Left colon (tissue), 2 donors: ENCODE measurements at places on chromosomes 5 and 9.

- no peak for DNase-seq
Measured at GRCh38 chr5:91329283-91329682, 53.8 kb downstream of the ARRDC3 start.

GRCh38 chr9:35741740-35742139 is 7.3 kb downstream of the GBA2 start:
- no peak for DNase-seq

DNA sequence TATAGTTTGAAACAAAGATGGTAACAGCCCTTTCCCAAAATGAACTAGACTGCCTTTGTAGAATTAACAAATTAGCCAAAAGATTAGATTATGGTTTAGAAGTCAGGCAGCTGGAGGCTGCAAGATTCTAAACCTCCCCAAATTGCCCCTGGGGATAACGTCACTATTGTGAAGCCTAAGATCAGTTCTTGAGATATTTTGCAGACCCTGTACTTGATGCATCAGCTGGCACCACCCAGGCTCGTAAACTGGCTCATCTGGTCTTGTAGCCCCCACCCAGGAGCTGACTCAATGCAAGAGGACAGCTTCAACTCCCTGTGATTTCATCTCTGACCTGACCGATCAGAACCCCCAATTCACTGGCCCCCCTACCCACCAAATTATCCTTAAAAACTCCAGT is 4.2 kb upstream of the SOWAHA start:
- no peak for DNase-seq

- DNase-seq: no peak
Measured at GRCh38 chr5:122943050-122943698, 93.4 kb downstream of the PPIC start.

DNA sequence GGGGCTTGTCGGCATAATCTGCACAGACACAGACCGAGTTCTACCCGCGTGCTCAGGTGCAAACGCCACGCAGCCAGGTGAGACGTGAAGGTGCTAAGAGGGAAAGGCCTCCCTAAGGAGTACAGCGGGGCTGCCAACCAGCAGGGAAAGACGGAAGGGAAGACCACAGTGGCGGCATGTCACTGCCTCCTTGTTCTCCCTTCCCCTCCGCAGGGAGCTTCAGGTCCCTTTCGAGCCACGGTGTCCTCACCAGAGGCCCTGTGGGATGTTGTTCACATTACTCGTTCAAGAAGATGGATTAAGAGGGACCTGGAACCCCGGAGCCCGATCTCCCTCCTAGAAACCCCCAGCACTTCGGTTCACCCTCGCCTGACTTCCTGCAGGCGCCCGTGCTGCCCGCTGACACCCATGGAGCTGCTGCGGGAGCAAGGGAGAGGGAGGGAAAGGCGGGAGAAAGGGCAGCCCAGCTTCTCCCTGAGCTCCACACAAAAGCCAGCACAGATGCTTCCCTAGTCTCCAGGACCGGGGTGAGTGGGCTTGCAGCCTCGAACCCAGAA is 686 bp downstream of the BRD9 start:
- DNase-seq: peak; percentile 16

DNA sequence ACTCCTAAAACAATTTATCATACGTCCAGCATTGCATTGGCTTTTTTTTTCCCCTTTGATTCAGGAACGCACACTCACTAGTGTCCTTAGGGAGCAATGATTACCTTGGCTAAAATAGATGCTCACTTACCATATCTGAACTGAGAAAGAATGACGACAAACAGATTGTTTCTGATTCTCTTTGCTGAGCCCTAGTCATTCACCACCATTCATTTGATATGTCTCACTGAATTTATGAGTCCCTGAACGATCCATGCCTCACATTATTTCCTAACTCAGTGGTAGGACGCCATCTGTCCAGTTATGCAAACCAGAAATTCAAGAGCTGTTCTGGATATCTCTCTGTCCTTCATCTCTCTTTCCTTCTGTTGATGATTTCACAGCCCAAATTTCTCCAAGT is 39.3 kb upstream of the DAB2 start:
- DNase-seq: no peak

GRCh38 chr9:69036309-69036708 is 757 bp downstream of the FXN start:
- no peak for DNase-seq

GRCh38 chr5:1999794-2000193 is 117.1 kb upstream of the IRX4 start:
- DNase-seq: no peak

DNA sequence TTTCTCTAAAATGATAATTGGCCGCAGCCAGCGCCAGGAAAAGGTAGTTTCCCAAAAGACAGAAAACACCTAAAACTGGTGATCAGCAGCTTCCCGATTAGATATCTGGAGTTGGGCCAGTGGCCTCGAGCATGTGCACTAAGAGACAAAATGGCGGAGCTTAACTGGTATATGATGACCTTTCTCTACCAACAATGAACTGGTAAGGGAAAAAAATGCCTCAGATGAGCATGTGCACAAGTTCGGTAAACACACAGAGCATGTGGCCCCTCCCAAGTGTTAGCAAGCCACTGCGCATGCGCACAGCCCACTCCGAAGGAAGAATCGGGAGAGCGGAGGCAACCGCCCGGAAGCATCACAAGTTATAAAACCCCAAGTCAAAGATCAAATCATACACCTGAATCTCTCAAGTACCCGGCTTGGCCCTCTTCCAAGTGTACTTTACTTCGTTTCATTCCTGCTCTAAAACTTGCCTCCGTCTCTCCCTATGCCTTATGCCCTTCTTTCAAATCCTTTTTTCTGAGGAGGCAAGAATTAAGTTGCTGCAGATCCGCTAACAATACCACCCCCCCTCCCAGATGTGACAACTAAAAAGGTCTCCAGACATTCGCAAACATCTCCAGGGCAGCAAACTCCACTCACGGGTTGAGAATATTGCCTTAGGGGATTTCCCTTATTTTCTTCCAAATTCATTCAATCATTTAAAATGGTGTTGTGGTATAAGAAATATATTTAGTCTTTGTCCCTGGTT is 15.0 kb upstream of the PTBP3 start:
- DNase-seq: peak; percentile 95

GRCh38 chr5:147893820-147894219 is 12.5 kb downstream of the C5orf46 start:
- no peak for DNase-seq

DNA sequence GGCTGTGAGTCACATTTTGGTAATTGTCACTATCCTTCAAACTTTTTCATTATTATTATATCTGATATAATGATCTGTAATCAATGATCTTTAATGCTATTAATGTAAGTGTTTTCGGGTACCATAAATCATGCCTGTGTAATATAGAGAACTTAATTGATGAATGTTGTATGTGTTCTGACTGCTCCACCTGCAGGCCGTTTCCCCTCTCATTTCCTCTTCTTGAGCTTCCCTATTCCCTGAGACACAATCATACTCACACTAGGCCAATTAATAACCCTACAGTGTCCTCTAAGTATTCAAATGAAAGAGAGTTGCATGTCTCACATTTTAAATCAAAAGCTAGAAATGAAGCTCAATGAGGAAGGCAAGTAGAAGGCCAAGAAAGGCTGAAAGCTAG is 420.9 kb upstream of the SGCD start:
- no peak for DNase-seq

DNA sequence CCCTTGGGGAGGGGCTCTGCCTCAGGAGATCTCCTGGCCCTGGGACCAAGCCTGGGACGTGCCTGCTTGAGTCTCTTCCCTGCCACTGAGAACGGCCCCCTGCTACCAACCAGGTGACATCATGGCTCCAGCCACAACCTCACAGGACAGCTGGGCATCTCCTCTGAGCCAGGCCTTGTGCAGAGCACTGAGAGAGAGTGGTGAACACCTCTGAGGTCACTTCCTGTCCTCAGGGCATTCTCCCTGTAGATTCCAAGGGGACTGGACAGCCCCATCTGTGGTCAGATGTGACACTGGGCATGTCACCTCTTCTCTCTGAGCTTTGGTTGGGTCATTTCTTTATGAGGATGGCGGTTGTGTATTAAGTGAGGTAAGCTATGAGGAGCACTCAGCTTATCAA is 172.0 kb downstream of the MELK start:
- DNase-seq: no peak

DNA sequence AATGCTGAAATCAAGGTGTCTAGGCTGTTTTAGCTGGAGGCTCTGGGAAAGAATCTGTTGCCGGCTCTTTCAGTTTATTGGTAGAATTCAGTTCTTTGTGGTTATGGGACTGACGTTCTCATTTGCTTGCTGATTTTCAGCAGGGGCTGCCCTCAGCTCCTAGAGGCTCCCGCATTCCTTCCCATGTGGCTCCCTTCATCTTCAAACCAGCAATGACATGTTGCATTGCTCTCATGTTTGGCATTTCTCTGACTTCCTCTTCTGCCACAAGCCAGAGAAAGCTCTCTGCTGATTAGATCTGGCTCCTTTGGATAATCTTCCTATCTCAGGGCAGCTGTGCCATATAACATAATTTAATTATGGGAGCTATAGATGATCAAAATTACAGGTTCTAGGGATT is 360.3 kb downstream of the LRRC70 start:
- no peak for DNase-seq

- no peak for DNase-seq
Measured at GRCh38 chr9:113364951-113365350, 11.8 kb downstream of the HDHD3 start.

DNA sequence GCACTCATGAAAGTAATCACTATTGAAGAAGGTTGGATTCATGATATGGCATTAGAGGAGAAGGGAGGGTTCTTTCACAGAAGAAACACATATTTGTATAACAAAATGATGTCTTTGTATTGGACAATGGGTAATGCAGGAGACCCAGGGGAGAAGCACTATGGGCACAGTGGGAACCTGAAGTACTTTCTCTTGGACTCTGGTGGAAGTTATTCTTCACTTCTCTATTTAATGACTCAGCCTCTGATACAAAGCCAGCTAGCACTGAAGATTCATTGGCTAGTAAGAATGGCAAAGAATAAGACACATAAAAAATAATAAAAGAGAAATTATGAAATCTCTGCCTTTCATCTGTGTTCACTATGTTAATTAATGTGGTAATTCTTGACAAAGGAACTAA is 149.9 kb upstream of the PRR16 start:
- no peak for DNase-seq

DNA sequence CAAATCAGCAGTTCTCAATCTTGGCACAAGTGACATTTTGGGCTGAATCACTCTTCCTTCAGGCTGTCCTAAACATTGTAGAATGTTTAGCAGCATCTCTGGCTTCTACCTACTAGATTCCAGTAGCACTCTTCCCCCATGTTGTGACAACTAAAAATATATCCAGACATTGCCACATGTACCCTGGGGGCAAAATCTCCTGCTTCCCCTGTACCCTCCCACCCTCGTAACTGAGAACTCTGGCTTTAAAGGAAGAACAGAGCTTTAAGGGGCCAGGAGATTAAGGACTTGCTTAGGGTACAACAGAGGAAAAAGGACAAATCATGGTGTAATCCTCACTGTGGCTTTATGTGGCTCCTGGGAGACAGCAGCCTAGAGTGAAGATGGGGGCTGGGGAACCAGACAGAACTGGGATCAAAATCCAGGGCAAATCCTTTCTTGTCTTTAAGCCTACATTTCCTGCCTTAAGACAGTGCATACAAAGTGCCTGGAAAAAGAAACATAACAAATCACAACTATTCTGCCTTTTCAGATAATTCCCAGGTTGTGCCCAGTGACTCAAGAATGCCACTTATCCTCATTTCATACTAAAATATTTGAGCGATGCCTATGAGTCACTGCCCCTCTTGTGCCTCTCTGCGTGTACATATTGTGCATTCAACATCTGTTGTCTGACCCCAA is 109.3 kb downstream of the DAPK1 start:
- no peak for DNase-seq

GRCh38 chr9:92440751-92441046 is 16.4 kb upstream of the OMD start:
- DNase-seq: no peak

GRCh38 chr5:54492178-54492577 is 25.4 kb upstream of the SNX18 start:
- no peak for DNase-seq
